ENCODE measurements at places on chromosomes 11 and 22.

- no peak for DNase-seq
Observed at GRCh38 chr22:35214968-35215367, 42.3 kb upstream of the HMGXB4 start.

DNA sequence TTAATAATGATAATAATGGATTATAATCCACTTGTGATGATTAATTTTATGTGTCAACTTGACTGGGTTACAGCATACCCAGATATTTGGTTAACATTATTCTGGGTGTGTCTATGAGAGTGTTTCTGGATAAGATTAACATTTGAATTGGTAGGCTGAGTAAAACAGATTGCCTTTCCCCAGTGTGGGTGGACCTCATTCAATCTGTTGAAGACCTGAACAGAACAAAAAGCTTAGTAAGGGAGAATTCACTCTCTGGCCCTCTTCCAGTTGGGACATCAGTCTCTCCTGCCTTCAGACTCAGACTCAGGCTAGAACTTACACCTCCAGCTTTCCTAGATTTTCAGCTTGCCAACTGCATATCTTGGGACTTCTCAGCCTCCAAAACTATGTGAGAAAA lies 37.3 kb upstream of the RRAS2 start:
- DNase-seq, result no peak

- peak; percentile 100 for DNase-seq
Observed at GRCh38 chr22:35376728-35377472, 4.0 kb upstream of the HMOX1 start.

GRCh38 chr11:60376601-60377000 lies 1.7 kb upstream of the MS4A7 start:
- no peak for DNase-seq

DNA sequence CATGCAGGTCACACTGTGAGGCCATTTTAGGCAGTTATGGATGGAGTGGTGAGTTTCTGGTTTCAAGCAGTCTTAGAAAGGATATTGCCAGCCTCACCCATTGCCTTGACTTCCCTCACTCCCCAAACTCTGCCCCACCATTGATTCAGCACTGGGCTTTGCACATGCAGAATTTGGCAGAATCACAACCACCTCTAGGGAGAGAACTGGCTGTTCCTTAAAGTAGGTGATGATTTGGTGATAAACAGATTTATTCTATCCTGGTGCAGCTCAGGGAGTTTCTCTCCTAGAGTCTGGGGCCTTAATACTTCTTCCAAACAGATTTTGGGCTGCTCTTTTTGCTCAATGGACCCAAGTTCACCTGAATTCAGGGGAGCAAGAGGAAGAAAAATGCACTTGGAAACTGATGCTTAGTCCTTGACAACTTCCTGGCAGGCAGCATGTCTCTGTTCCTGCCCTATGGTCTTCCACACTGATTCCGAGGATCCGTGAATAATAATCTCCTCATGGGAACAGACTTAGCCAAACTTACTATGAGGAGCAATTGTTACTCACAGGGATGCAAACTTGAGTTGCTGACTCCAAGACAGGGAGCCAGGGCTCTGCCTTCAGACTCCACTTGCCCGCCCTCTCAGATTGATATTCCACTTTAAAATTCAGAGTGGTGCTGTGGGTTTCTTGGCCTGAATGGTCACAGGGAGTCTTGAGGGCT lies 129.7 kb upstream of the PARVA start:
- DNase-seq, result no peak

GRCh38 chr22:27879923-27880322 lies 39.1 kb downstream of the PITPNB start:
- peak; percentile 78 for DNase-seq

DNA sequence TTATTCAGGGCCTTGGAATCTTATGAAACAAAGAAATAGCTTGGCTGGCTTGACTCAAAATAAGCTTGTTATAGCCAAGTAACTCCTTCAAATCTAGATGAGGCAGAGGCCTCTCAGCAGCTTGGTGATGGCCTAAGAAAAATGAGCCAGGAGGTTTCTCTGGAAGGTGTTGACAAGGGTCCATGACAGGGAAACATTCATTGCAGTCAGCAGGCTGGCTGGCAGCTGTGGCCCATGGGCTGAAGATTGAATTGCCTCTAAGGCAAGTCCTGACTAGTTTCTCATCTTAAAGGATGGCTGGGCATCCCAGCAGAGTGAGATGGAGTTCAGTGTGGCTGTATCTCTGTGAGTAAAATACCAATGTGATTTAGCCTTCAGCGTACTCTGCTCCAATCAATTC lies 441.0 kb downstream of the NELL1 start:
- DNase-seq, result no peak

DNA sequence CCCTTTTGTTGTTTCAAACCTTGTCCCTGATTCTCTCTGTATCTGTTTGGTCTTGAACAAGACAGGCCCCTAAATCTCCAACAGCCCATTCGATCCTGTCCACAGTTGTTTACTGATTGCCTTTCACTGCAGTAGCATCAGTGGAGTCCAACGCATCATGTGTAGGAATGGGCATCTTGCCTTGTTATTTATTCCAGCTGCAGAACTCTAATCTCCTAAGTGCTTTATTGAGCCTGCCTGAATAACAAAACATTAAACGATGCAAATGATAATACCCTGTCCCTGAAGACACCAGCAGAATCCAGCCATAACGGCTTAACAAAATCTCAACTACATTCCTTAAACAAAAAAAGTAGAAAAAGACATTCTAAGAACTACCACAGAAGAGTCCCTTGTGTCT lies 50.1 kb downstream of the SLC35F2 start:
- DNase-seq, result no peak

DNA sequence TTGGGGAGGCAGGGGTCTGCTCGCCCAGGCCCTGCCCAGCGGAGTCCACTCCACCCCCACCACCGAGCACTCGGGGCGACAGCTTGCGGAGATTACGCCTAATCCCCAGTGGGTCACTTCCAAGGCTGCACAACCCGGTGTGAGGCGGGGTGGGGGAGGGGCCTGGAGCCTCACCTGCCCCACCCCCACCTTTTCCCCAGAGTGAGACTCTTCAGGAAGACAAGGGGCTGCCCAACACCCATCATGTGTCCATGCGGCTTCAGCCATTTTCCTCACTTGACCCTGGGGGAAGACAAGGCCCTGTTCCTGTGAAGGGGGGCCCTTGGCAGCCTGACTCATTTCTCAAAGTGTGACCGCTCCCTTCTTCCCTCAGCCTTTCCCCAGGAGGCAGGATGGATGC lies 12.5 kb downstream of the SYNGR1 start:
- DNase-seq, result peak; percentile 67

DNA sequence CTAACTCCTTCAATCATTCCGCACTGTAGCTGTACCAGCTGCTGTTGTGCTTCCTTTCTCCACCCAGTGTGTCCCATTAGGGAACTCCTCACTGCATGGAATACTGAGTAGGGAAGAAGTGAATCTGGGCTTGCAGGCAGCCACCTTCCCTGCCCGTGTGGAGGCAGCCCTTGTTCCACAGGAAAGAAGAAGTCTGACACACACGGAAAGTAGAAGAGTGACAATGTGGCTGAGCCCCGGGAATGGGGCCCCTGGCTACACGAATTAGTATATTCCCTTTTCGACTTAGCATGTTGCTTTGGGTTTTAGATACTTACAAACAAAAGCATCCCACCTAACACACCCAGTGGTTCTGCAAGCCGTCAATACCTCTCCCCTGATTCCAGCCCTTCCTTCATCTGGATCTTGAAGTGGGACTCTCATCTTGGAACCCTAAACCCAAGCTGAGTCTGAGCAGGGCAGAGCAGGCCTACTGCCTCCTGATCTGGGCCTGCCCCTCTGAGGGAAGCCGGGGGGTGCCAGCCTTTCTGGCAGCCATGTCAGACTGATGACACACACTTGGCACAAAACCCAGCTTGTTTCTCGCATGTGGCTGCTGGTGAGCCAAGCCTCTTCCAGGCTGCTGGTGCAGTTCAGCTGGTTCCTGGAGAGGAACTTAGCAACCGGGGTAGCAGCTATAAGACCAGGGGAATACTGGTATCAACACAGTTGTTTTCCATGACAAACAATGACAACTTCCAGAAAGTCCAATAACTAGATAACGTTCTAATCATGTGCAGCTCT lies 71.6 kb downstream of the C11orf58 start:
- DNase-seq, result no peak

- DNase-seq, result no peak
Observed at GRCh38 chr11:44622721-44623258, 57.3 kb downstream of the CD82 start.

DNA sequence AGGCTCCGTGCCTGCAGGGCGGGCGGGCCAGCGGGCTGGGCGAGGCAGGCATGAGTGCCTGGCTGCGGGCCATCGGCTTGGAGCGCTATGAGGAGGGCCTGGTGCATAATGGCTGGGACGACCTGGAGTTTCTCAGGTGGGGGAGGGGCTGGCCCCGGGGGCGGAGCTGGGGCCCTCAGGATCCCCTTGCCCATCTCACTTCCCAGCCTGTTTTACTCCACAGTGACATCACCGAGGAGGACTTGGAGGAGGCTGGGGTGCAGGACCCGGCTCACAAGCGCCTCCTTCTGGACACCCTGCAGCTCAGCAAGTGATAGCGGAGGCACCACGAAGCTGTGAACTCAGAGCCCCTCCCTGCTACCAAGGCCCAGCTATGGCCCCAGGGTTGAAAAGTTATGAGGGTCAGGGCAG lies 5.9 kb downstream of the PHOX2A start:
- DNase-seq, result peak; percentile 97

- no peak for DNase-seq
Observed at GRCh38 chr11:18706330-18707243, 8.0 kb downstream of the TMEM86A start.

- no peak for DNase-seq
Observed at GRCh38 chr22:28808716-28809355, 8.5 kb upstream of the XBP1 start.

DNA sequence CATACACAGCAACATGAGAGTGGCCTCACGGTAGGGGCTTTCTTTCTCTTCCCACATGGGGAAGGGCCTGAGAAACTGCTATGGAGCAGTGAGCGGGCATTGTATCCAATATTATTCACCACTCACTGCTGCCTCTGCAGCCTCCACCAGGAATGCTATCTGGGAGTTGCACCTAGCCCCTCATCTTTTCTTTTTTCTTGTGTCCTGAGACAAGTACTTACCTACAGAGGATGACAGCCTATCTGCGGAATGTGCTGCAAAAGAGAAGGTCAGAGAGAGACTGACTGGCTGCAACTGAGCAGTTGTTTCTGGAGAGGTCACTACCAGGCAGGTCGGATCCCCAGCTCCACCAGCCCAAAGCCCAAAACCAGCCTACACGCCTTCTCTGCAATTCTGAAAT lies 52.1 kb upstream of the HTATIP2 start:
- peak; percentile 57 for DNase-seq

GRCh38 chr22:29269230-29269604 lies 1.1 kb downstream of the EWSR1 start:
- peak; percentile 42 for DNase-seq

DNA sequence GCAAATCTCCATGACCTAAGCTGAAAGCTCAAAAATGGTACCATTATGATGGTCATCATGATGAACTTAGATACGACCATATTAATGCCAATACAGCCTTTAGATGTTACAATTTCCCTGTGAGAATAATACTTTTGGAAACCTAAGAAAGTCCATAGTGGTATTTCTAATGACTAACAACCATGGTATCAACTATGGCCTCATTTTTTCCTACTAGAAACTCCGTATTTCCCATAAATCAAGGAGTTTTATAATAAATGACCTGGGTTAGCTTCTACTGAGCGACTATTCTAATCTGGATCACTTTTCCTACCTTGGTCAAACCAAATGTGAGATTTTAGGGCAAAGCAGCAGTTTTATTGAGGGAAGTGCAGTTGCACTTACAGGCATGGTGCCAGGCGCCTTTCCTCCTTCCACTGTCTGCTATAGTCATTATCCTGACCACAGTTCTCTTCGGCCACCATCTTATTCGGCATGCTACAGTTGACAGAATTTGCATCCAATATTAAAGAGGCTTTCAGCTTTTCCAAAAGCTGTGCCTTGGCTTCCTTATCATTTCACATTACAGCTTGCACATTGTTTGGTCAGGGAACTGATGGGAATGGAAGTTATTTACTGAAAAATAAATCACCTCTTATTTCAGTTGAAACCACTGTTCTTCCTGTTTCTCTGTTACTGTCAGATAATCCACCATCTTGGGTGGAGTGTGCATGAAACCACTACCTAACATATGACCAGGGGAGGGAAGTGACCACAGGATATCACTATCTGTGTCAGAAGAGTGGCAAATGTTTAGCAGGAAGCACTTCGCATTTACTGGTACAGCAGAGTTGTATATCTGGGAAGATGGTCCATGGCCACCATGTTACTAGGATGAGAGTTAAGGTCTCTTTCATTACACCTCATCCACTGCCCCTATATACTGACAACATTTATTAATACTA lies 74.5 kb upstream of the PICALM start:
- DNase-seq, result no peak

GRCh38 chr11:125948278-125949051 lies 2.6 kb downstream of the VSIG10L2 start:
- DNase-seq, result no peak

- peak; percentile 48 for DNase-seq
Observed at GRCh38 chr11:87141980-87142514, 104.3 kb downstream of the TMEM135 start.

- no peak for DNase-seq
Observed at GRCh38 chr11:118749429-118749828, 41.5 kb downstream of the DDX6 start.

GRCh38 chr11:64249563-64250414 lies 1.5 kb upstream of the PLCB3 start:
- no peak for DNase-seq

GRCh38 chr11:114258696-114259095 lies 37.5 kb upstream of the NNMT start:
- DNase-seq, result no peak

- peak; percentile 75 for DNase-seq
Observed at GRCh38 chr11:46127150-46127638, 5.9 kb upstream of the PHF21A start.

GRCh38 chr22:46595545-46595944 lies 24.6 kb upstream of the GRAMD4 start:
- DNase-seq, result no peak
